ENCODE measurements at places on chromosomes 7 and 10. TPM values are rescaled to one million over a fixed set of nuclear protein-coding genes. Genes with fewer than 3 reads are reported as not detected.
A peak's percentile ranks its signal among the peaks of the same experiment; 100 is the strongest.

GIMAP7 gene
- total RNA-seq = 11.7 TPM

GRCh38 chr7:152618427-152618826 is 57.5 kb downstream of the XRCC2 start:
- DNase-seq = no peak
- no peaks in the 10 kb centered on the region for H3K36me3 ChIP-seq
- H3K27ac ChIP-seq = no peak overlapping the region

DNA sequence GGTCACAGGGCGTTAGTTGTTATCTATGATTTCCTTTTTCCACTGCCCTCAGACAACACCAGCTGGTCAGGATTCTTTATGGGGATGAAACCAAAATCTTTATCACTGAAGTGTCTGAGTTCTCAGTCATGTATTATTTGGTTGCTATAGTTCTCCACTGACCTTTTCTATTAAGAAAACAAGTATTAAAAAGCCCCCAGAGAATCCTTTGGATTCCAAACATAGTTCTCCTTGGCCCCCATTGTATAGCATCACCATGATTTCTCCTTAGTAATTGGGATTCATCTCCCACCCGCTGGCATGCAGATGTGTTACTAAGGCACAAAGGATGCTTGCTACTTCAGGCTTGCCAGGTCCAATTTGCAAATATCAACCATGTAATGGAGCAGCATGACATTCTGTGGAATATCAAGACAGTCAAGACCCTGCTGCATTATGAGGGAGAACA is 94.3 kb downstream of the IQUB start:
- no peak overlapping the region for H3K27ac ChIP-seq
- no peak overlapping the region for H3K4me3 ChIP-seq
- H3K27me3 ChIP-seq = no peaks in the 10 kb centered on the region
- no peaks in the 10 kb centered on the region for H3K4me1 ChIP-seq
- DNase-seq = no peak
- H3K36me3 ChIP-seq = no peaks in the 10 kb centered on the region

DNA sequence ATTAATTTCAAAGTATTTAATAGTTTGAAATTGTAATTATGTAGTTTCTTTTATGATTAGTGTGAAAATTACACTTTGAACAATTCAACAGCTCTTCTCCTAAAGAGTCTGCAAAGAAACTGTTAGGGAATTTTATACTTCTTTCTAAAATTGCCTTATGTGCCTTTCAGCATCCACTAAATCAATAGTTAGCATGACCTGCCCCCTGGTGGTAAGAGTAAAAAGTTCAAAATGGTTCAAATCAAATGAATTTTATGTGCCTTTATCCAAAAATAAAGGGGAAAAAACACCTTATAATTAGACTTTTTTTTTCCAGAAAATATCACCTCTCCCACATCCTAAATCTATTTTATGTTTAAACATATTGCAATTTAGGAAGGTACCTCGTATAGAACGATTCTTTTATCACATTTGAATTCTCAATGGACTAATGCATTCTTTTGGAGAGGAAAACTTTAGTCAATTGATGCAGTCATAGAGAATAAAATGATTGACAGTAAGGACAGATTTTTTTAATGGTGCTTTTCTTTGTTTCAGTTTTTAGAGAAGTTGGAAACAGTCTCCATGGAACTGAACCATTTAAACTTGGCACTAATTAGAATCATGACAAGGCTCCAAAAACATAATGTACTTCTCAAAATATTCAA is 163.7 kb downstream of the SEMA3D start:
- no peak overlapping the region for H3K27ac ChIP-seq
- H3K27me3 ChIP-seq = no peaks in the 10 kb centered on the region
- peak; percentile 76 for DNase-seq
- H3K4me3 ChIP-seq = no peak overlapping the region
- H3K4me1 ChIP-seq = peaks cover 15% of the 10 kb centered on the region
- H3K36me3 ChIP-seq = no peaks in the 10 kb centered on the region

GRCh38 chr10:88880282-88881076 is 434 bp downstream of the STAMBPL1 start:
- peaks cover 39% of the 10 kb centered on the region for H3K4me1 ChIP-seq
- H3K4me3 ChIP-seq = peak overlapping the region; percentile 71
- H3K27me3 ChIP-seq = no peaks in the 10 kb centered on the region
- H3K27ac ChIP-seq = peak overlapping the region; percentile 93
- no peaks in the 10 kb centered on the region for H3K36me3 ChIP-seq
- peak; percentile 86 for DNase-seq

DNA sequence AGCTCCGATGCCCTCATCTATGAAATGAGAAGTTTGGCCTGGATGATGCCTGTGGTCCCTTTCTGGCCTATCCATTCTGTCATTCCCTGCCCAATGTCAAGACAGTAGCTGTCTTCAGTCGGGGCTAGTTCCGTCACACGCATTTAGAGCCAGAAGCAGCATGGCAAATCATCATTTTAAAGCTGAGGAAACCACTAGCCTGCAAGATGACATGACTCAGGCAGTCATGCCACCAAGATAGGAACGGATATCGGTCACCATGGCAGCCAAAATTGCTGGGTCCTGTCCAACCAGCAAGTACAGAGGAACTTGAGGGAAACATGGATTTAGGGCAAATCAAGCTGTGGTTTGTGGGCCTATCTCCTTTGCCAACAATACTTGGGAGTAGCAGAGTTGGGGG is 64.5 kb upstream of the MRLN start:
- no peak overlapping the region for H3K27ac ChIP-seq
- no peak for DNase-seq
- H3K36me3 ChIP-seq = peaks cover 25% of the 10 kb centered on the region
- no peak overlapping the region for H3K4me3 ChIP-seq

GRCh38 chr10:45452743-45453452 is 78.9 kb downstream of the ALOX5 start:
- H3K27me3 ChIP-seq = no peaks in the 10 kb centered on the region
- no peaks in the 10 kb centered on the region for H3K4me1 ChIP-seq
- no peak overlapping the region for H3K4me3 ChIP-seq
- no peak overlapping the region for H3K27ac ChIP-seq
- no peak for DNase-seq
